ENCODE measurements at places on chromosomes 13 and 19.
A peak's percentile ranks its signal among the peaks of the same experiment; 100 is the strongest.

DNA sequence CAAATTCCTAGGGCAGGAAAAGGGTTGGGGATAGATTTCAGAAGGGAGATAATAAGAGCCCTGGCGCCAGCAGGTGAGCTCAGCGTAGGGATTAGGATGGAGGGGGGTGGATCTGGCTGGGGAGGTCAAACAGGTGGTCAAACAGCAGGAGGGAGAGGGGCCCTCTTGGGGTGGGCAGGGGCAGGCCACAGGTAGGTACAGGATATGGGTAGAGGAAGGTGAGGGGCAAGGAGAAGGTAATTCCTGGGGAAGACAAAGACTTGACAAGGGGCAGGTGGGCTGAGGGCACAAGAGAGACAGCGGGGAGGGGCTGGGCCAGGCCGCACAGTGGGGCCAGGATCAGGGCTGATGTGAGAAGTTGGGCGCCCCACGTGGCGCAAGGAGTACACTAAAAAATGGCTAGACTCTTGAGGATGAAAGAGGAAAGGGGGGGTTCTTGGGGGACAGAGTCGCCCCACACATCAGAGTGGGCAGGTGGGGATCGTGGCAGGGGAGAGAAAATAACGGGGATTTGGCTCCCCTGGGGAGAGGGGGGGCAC, 713 bp downstream of the KRI1 start:
- no peak for DNase-seq

GRCh38 chr13:100887729-100888151, 213.1 kb upstream of the TMTC4 start:
- DNase-seq: no peak

DNA sequence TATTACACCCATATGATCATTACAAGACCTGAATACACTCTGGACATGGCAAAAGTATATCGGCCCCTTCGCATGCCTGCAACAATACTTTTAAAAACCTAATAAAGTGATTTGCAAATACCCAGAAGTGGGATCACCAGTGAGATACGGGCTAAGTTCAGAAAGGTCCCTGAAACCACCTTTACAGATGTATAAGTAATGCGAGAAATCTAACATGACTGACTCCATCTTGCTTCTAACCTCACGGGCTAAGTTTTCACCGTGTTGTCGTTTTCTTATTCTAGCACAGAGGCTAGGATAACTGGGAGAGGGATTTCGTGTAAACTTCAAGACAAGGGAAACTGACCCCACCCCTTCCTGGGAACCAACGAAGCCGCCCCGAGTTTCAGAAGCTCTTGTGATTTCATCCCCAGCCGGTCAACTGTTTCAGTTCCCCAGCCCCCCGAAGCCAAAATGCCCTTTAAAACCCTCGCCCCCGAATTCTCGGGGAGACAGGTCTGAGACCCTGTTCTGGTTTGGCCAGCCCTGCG, 703 bp downstream of the NEK3 start:
- DNase-seq: no peak

GRCh38 chr19:55406826-55407549, 600 bp downstream of the UBE2S start:
- DNase-seq: no peak

GRCh38 chr13:30881191-30881651, 24.9 kb upstream of the MEDAG start:
- DNase-seq: no peak

- DNase-seq: no peak
These were observed 187.2 kb upstream of the SOX1 start for GRCh38 chr13:111879719-111880118.

GRCh38 chr19:49802836-49803528, 10.1 kb downstream of the FUZ start:
- no peak for DNase-seq

DNA sequence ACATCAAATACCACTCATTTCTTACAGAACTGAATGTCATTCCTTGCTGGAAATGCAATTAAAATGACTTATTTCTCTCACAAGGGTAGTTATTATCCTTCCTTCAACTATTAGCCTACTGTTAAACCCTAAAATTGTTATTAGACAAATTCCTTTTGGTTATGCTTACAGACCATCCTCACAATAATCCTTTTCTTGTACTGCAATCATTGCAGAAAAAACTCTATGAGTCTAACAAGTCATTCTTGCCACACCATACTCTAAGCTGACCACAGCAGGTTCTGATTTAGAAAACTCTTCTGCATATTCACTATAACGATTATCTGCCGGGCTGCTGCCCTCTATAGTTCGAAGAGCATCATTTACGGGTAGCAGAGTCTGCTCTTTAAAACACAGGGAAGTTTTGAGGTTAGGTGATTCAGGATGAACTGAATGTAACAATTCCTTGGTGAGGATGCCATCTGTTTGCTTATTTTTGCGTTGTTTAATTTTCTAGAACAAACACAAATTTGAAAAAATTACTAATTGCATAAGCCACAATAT, 38.2 kb downstream of the MTMR6 start:
- no peak for DNase-seq

DNA sequence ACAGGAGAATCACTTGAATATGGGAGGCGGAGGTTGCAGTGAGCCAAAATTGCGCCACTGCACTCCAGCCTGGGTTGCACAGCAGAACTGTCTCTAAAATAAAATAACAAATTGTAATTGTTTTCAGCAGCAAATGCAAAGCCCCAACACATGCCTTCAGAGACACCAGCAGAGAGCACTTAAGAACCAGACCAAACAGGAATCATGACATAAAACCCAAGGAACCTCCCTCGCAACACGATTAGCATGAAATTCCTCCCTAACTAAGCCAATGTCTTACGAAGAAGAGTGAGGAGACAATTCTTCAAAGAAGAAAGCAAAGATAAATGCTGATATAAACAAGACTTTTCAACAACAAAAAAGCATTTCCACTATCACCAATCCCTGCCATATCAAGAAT, 40.1 kb downstream of the PSPC1 start:
- DNase-seq: no peak

- DNase-seq: no peak
These were observed 11.3 kb downstream of the CEACAM21 start for GRCh38 chr19:41587101-41587837.

DNA sequence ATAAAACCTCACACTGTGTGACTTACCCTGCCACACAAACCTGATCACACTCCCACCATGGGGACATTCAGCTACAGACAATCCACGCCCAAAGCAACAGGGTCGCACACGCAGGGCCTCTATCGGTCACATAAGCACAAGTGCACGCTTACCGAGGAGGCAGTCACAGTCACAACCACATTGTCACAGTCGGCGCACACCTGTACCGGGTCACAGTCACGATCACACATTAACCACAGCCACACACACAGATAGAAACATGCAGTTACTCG, 579 bp downstream of the ZNF566 start:
- no peak for DNase-seq

- DNase-seq: no peak
These were observed 7.0 kb upstream of the LRP3 start for GRCh38 chr19:33187183-33187540.

DNA sequence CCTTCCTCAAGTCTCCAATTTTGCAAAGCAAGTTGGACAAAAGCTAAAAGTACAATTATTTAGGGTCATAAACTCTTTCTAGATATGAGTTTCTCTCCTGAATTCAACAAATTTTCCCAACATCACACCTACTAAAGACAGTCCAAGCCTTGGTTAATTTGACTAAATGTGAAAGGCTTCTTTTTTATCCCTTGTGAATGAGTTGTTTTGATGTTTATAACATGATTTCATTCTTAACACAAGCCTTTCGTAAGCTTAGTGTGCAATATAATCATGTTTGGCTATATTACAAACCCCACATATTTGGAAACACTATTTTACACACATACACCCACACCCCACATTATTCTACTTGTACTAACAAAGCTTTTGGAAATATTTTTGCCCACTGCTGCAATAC, 57.3 kb downstream of the ZC3H13 start:
- no peak for DNase-seq

GRCh38 chr13:46360604-46361003, 26.4 kb downstream of the RUBCNL start:
- no peak for DNase-seq

- DNase-seq: peak; percentile 51
These were observed 749 bp upstream of the PAN3 start for GRCh38 chr13:28137596-28137995.
